Mesothelial cell of epicardium (in vitro differentiated cells): ENCODE measurements at places on chromosomes 16 and 17. TPM values are rescaled to one million over a fixed set of nuclear protein-coding genes. Genes with fewer than 3 reads are reported as not detected.

CMTM2 gene
- total RNA-seq: 0.25 to 0.58 TPM (median 0.51 TPM) in 3 replicates

KRT9 gene
- total RNA-seq: not detected in 3 replicates

DNA sequence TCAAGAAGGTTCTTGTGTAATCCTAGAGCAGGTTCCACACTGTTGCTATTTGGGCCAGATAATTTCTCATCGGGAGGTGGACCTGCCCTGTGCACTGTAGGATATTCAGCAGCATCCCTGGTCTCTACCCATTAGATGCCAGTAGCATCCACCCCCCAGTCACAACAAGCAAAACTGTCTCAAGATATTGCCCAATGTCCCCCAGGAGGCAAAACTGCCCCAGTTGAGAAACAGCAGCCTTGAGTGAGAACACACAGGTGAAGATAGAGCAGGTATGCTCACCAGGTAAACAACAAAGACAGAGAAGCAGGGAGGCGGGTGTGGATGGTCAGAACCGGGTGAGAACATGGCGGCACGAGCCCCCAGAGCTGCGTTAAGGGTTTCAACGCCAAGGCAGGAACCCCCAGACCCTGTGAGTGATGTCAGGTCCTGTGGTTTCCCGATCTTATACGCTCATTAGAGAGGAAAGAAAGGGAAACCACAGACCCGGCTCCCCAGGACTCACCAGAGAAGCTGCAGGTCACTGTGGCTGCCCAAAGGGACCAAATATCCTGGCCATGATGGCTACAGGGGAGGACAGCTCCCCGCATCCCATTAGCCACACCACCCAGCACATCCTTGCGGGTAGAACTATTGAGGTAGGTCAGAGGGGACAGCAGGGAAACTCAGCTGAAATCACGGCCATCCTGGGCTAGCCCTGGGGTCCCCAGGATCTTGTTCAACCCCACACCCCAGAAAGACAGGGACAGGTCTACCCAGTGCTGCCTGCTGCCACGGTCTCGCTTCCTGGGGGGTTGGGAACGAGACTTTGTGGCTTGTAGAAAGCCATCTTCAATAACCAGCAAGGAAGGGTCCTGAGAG, 21.2 kb downstream of the CDC42EP4 start:
- DNase-seq: no peak

- DNase-seq: no peak
Measured at GRCh38 chr16:30470632-30470995, 1.9 kb upstream of the ITGAL start.

DNA sequence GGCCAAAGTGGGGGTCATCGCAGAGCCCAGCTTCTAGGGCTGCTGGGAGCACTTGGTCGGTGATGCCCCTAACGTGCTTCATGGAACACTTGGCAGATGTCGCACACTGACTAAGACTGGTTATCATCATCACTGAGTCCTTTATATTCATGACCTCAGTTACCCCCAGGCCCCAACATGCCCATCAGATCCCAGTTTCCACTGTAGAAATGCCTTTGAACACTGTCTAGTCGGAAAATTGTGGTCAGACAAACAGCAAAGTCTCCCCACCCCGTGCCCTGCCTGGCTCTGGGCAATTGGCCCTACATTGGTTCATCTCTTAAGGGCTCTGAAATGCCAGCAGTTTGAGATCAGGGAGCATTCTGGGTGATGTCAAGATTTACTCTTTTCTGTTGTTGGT, 51.3 kb downstream of the NKD1 start:
- DNase-seq: no peak
